ENCODE measurements at places on chromosomes 3 and 15.
A peak's percentile ranks its signal among the peaks of the same experiment; 100 is the strongest.

DNA sequence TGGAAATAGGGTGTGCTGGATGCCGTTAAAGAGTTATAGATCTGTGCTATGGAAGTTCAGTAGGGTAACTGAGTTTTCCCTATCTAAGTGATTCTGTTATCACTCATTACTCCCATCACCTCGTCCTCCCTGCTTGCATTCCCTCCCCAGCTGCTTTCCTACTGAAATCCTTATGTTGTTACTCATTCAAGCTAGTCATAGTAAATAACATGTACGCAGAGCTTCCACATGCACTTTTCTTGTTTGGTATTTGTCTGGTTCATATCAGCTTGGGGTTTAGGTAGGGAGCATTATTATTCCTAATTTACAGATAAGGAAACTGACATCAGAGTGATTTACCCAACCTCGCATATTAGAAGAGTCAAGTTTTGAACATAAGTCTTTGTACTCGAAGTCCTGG lies 135.1 kb downstream of the HCN4 start:
- no peak for DNase-seq

- DNase-seq, result no peak
Measured at GRCh38 chr3:126511291-126511690, 6.3 kb downstream of the UROC1 start.

DNA sequence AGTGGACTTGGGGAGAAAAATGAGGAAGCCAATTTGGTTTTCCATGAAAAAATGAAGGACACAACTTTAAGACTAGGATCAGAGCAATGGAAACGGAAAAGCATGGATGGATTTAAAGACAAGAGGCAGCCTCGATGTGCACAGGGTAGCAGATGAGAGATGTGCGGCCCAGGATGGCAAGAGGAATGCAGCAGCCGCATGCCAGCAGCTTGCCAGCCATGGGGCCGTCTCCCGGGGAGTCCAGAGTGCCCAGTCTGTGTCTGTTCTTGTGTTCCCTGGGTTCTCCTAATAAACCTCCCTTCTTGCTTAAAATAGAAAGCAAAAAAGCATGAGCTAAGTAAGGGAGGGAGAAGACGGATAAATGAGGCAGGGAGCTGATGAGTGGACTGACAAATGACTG lies 68.0 kb upstream of the IQSEC1 start:
- no peak for DNase-seq

DNA sequence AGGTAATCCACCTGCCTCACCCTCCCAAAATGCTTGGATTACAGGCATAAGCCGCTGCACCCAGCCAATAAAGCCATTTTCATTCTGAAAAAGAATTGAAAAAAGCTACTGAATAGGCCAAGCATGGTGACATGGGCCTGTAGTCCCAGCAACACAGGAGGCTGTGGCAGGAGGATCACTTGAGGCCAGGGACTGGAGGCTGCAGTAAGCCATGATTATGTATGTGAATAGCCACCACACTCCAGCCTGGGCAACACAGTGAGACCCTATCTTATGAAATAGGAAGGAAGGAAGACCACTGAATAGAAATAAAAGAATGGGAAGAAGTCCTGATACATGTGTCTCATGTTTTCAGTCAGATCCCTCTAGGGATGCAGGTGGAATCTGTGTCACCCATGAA lies 36.0 kb upstream of the SEMA4B start:
- DNase-seq, result no peak

DNA sequence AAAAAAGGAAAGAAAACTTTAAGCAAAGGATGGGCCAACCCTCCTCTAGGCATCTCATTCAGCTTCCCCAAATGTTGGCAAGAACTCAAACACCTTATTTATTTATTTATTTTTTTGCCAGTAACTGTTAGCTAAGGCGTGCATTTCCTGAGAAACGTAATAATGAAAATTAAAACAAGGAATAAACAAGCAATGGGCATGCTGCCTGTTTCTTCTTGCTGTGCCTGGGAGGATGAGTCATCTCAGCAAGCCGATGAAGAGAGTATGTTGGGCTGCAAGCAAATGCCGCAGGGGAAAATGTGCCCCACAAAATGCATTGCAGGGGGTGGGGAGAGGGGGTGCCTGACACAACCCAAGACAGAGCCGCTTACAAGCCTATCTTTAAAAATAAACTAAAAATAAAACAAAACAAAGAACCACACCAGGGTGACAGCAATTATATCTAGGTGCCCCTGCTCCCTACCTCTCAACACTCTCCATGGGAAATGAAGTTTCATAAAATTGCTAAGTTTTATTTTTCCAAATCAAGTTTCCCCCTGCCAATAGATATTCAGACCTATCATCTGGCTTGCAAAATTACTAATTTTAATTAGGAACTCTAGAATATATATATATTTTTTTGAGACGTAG lies 40.3 kb downstream of the EIF4E3 start:
- DNase-seq, result peak; percentile 20

GRCh38 chr3:155727836-155728235 lies 17.0 kb downstream of the PLCH1 start:
- DNase-seq, result no peak

- no peak for DNase-seq
Measured at GRCh38 chr3:152943645-152944044, 108.7 kb downstream of the P2RY1 start.

DNA sequence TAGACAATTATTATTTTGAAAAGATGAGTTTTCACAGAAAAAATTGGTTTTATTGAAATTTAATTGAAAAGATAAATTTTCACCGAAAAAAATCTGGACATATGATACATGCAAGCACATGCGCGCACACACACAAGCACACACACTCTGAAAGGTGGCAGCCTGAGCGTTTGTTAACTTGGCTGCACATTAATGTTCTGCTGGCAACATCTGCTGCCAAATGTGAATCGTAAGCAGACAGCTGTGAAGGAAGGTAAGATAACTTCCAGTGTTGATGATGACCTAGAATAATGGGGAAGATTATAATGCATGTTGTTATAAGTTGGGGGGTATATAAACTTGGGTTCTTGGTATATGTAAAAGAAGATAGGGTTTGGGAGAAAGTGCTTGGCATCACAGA lies 18.4 kb upstream of the CMTM7 start:
- DNase-seq, result no peak

GRCh38 chr3:129453732-129454131 lies 13.7 kb downstream of the IFT122 start:
- no peak for DNase-seq

DNA sequence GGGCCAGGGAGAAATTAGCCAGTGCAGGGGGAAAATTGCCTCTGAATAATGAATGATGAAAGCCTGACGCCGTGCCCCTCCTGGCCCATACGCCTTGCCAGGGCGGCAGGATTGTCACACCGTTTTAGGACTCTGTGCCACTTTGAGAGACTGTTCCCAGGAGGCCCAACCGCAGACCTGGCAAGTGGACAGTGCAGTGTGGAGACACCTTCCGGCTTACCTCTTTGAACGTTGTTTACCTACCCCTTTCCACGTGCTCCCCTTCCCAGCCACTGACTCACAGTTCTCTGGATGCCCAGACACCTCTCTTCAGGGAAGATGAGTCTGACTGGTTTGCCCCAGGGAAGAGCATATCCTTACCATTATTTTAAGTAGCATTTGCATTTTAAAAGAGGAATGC lies 84.0 kb upstream of the PXYLP1 start:
- no peak for DNase-seq

DNA sequence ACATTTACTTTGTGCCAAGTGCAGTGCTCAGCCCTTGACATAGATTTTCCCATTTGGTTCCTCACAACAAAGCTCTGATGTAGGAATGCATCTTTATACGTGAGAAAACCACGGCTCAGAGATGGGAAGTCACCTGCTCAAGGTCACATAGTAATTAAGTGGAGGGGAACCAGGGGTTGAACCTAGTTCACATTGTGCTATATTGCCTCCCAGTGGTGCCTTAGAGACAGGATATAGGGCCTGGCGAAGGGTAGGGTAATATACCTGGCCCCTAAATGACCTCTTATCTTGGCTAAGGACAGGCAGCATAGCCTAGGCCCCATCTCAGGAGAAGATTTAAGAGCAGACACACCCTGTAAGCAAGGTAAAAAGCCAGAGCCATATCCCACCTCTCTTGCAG lies 71.5 kb downstream of the FOXP1 start:
- DNase-seq, result no peak

GRCh38 chr3:148319161-148319915 lies 378.4 kb upstream of the AGTR1 start:
- no peak for DNase-seq

DNA sequence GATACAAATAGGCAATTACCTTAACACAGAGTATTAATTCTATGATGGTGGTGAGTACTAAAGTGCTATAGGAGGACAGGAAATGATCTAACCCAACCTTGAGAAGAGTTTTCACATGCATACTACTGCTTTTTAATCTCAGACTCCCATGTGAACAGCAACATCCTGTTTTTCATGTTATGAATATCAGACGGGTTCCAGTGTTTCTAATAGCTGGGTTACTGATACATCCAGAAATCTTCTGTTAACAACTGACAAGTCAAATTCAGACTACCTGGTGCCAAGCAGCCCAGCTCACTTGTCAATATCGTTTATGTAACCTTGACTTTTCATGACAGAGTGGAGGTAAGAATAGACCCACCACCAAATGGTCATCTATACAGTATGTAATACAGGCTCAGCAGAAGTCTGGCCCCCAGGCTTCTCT lies 220.2 kb upstream of the COL8A1 start:
- DNase-seq, result no peak

DNA sequence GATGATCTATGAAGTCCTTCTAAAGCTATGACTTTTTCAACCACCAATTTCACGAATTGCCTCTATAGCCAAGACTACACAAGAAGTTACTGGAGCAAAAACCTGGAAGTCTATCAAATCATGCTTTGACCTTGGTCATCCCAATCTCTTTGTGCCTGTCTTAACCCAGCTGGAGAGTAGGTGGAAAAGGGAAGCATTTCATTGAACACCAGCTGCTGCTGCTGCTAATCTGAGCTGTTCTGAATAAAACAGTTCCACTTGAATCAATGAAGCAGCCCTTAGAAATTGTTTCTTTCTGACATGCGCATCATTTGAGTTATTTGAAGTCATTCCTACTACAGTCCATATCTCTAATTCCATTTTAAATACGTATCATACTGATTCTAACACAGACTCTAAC lies 7.3 kb upstream of the UBE3A start:
- DNase-seq, result no peak

DNA sequence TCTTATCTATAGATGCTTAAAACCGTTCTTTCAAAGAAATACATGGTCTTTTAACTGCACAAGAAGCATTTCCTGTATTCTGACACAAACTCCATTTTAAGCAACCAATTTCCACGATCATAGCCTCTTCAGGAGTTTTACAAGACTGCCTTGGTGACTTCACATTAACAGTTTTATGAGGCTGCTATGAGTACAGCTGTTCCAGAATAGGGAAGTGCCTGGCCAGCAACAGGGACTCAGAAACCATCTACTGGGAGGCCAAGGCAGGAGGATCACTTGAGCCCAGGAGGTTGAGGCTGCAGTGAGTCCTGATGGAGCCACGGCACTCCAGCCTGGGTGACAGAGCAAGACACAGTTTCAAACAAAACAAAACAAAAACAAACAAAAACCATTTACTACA lies 78.4 kb downstream of the B3GNT5 start:
- DNase-seq, result no peak

- no peak for DNase-seq
Measured at GRCh38 chr3:141784096-141784495, 20.9 kb downstream of the GRK7 start.

DNA sequence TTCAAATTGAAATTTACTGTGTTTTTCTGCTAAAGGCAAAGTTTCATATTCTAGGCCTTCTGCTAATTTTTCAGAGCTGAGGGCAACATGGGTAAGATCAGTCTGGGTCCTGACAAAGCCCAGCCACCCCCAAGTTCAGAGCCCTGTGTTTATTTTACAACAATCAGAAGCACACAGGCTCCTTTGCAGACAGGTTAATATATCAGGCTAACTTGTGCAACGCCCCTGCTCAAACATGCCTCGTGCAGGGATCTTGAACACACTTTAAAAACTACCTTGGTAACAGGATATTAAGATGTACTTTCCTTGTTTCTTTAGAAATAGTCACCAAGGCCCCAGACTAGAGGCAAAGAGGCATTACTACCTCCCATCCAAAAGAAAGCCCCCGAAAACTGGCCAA lies 64.0 kb downstream of the POLR2M start:
- DNase-seq, result no peak

DNA sequence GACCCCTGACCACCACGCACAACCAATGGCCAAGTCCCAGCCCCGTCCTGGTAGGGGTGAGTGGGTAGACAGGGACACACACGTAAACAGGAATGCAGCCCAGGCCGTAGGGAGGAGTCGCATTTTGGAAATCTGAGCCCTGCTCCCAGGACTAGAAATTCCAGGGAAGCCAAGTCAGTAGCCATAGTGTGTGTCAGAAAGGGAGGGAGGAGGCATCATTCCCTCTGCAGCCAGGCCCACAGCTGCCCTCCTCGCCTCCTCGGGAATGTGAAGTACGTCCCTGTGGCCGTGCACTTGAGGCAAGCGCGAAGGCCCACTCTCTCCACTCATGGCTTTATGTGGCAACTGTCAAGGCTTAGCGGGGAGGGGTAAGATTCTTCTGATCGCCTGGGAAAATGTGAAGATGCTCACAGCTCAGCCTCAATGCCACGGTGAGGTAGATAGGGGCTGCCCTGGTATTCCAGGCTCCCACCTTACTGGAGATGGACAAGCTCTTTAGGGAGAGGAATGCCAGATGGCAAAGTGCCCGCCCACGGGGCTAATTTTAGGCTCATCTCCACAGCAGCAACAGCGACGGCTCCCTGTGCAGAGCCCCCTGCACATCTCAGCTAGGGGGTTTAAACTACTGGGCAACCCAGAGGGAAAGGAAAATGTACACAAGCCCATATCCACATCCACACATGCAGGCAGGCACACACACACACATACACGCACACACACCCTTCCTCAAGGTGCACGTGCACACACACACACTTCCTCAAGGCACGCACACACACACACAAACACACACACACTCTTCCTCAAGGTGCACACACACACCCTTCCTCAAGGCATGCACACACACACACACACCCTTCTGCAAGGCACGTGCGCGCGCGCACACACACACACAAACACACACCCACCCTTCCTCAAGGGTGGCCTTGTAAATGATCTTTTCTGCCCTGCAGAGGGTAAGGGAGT lies 65.5 kb downstream of the ADCY5 start:
- DNase-seq, result peak; percentile 27

DNA sequence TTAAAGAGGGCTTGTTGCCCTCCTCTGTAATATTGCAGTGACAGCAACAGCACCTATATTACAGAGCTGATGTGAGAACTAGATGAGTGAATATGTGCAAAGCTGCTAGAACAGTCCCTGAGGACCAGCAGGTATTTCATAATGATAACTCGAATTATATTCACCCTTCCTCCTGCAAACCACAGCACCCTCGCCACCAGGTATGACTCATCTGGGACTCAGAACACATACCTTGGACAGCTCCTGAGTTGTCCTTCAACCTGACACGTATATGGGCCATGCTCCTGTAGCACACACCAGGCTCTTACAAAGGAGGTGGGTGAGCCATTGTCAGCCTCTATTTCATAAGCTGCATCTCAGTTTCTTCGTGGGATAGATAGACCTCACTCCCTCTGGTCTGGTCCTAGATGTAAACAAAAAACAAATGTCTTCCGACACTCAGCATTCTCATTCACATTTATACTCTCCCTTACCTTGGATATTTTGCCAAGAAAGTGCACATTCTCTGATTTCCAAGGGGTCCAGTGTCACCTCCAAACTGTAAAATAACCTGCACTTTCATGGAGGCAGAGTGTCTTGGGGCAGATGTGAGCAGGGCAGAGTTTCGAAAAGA lies 124.5 kb downstream of the TLE3 start:
- DNase-seq, result no peak

All from caudate nucleus (tissue), 63 donors.